ENCODE measurements at places on chromosomes 1 and 21.

GRCh38 chr1:10892138-10893065 is 96.0 kb upstream of the CASZ1 start:
- no peak for DNase-seq

- DNase-seq: no peak
These were observed 35.5 kb downstream of the ILDR2 start for GRCh38 chr1:166939741-166940375.

- peak; percentile 51 for DNase-seq
These were observed at the start of gene ZBTB7B for GRCh38 chr1:155002464-155003226. TSS of gene ZBTB7B (plus strand) at chr1:155002802. CDS start at chr1:155014661, 11,859 bp downstream.

GRCh38 chr21:14099570-14099969 is 111.2 kb downstream of the LIPI start:
- DNase-seq: no peak

- DNase-seq: peak; percentile 67
These were observed 2.5 kb upstream of the TRAPPC3 start for GRCh38 chr1:36151845-36152203.

DNA sequence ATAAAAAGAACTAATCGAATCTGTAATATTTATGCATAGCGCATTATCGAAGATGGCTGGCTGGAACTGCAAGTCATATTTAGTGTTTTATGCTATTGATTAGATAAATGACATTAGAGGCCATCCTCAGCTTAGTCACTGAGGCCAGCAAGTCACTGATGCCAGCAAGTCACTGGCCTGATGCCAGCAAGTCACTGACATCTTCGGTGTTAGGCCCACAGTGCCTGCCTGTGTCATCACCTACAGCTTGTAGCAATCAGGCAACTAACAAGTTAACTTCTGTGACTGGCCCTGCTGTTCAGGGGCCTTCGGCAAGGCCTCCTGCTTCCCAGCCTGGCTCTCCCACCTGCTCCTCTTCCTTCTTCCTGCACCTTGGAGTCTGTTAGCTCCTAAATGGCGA is 65.6 kb upstream of the SCCPDH start:
- no peak for DNase-seq

DNA sequence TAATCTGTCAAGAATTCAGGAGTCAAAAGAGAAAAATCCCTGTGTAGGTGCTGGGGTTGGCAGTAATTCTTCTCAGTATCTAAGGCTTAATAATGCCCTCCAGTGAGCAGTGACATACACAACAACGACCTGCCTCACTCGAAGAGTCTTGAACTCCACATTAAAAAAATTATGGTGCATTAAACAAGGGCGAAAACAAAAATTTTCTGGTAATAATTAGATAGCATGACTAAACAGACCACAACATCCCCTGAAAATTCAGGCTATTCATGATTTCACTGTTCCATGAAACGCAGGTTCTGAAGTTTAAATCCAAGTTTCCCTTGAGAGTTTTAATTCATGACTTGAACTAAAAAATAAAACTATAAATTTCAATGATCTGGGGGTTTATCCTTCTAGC is 5.1 kb downstream of the SRSF4 start:
- no peak for DNase-seq

DNA sequence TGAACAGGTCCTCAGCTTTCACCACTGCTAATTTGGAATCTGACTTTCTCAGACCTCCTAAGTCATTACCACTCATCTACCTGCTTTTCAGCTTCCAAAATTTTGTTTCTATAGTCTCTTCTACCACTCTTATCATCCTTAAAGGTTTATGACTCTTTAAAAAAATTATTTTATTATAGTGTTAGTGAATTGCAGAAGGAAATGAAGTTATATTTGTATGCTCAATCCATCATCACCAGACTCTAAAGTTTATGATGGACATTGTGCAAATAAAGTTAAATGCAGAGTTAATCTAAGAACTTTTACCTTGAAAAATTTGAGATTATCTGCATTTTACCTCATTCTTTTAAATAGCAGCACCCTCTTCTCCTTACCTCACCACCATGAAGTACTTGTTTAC is 14.6 kb downstream of the CDC42BPA start:
- DNase-seq: no peak

- DNase-seq: no peak
These were observed 43.3 kb downstream of the MAB21L3 start for GRCh38 chr1:116154536-116154935.

Data from CD4-positive, alpha-beta T cell treated with Interleukin-6 at 100 ng/mL for 8 hours (primary cell).